Activated CD4-positive, alpha-beta T cell treated with anti-CD3 and anti-CD28 coated beads, Interleukin-2, amount 10 ng/mL, durations not matched to agents 24 days and 14 days (primary cell): ENCODE measurements at places on chromosomes 4 and X. TPM values are rescaled to one million over a fixed set of nuclear protein-coding genes. Genes with fewer than 3 reads are reported as not detected.

Gene RPL9
- total RNA-seq = 1,785 and 1,789 TPM in 2 replicates

Gene RNF4
- total RNA-seq = 94.8 and 95.4 TPM in 2 replicates

Gene PSAPL1
- total RNA-seq = not detected in 2 replicates

DNA sequence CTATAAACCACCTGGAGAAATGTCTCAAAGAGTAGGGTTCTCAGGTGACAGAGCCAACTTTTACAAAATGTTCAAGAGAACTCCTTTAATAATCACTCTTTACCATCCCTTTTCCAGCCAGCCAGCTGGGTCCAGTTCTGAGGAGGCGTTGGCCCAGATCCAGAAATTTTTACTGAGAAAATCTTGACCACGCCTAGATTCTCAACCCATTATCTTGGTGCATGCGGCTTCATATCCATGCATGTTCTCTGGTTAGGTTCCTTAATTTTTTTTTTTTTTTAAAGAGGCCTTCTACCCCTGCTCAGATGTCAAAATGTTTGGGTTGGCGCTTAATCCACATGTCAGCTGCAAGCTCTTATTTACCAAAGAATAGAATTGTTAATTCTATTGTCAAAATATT lies 12.0 kb upstream of the MAP7D2 start:
- no peak for DNase-seq
- H3K36me3 ChIP-seq = peaks cover 20% of the 10 kb centered on the region
- H3K27me3 ChIP-seq = no peaks in the 10 kb centered on the region
- peaks cover 2% of the 10 kb centered on the region for H3K4me1 ChIP-seq
- no peak overlapping the region for H3K4me3 ChIP-seq

- peaks cover 34% of the 10 kb centered on the region for H3K36me3 ChIP-seq
- H3K27me3 ChIP-seq = no peaks in the 10 kb centered on the region
- peaks cover 35% of the 10 kb centered on the region for H3K4me1 ChIP-seq
Measured at GRCh38 chr4:168321006-168321405, 2.5 kb upstream of the DDX60 start.

DNA sequence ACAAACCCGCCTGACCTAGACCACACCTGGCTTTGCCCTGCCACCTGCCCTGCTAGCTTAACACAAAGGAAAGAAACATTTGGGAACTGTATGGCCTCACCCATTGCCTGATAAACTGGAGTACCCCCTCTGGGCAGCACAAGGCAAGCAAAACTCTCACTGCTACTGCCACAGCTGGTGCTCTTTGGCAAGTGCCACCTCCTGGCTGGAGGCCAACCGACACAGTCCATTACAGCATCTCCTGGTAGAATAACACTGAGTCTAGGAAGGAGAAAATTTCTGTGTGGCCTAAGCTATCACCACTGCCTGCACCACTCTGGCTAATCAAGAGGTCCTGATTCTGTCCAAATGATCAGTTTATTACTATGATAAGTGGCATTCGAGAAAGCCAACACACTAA lies 18.9 kb upstream of the SPANXN3 start:
- H3K27ac ChIP-seq = no peak overlapping the region
- H3K4me1 ChIP-seq = no peaks in the 10 kb centered on the region
- no peak overlapping the region for H3K4me3 ChIP-seq

DNA sequence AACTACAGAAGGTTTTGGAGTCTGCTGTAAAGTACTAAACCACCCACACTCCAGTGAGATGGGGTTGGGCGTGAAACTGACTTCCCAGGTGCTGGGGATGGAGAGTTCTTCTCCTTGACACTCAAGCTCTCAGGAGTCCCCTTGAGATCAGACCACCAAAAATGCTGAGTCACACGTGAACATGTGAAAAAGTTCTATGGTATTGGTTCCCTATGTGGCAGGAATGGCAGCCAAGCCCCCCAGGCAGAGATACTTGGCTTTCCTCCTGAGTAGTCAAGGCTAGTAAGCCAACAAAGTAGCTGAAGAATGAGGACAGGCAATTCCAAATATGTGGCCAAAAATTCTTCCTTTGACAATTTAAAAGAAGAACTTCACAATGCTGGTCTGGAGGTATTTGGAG lies 222.0 kb upstream of the ADAMTS3 start:
- DNase-seq = no peak
- H3K27ac ChIP-seq = no peak overlapping the region
- no peaks in the 10 kb centered on the region for H3K27me3 ChIP-seq
- H3K4me1 ChIP-seq = no peaks in the 10 kb centered on the region
- no peak overlapping the region for H3K4me3 ChIP-seq
- no peaks in the 10 kb centered on the region for H3K36me3 ChIP-seq

- no peak overlapping the region for H3K4me3 ChIP-seq
- peaks cover 3% of the 10 kb centered on the region for H3K27me3 ChIP-seq
- H3K36me3 ChIP-seq = no peaks in the 10 kb centered on the region
Measured at GRCh38 chr4:100042711-100043110, 92.6 kb upstream of the H2AZ1 start.

GRCh38 chrX:46574774-46575381 lies 1.3 kb downstream of the CHST7 start:
- peak overlapping the region; percentile 88 for H3K27ac ChIP-seq
- DNase-seq = peak; percentile 85
